ENCODE measurements at places on chromosomes 13 and 19.

- DNase-seq = peak; percentile 95
- H3K27ac ChIP-seq = no peak overlapping the region
- no peaks in the 10 kb centered on the region for H3K27me3 ChIP-seq
- no peaks in the 10 kb centered on the region for H3K36me3 ChIP-seq
Measured at GRCh38 chr19:45670670-45671453, 2.8 kb downstream of the GIPR start.

DNA sequence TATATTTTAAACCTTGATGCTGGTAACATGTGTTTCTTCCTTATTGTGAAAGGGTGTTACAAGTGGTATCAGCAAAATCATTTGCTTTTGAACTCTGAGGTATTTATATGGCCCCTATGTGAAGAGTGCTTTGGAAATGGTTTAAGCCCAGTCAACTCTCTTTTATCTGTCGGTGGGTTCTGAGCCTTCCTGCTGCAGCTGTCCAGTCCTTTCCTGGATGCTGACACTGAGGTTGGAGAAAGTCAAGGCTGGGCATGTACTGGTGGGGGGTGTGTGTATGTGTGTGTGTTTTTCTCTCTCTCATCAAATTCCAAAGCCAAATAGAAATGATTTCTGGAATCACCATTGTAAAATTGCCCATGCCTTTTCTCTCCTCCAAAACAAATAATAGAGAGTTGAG is 221.2 kb downstream of the LMO7 start:
- H3K27ac ChIP-seq = no peak overlapping the region
- no peaks in the 10 kb centered on the region for H3K36me3 ChIP-seq
- no peak overlapping the region for H3K4me3 ChIP-seq
- H3K27me3 ChIP-seq = no peaks in the 10 kb centered on the region
- no peak for DNase-seq

DNA sequence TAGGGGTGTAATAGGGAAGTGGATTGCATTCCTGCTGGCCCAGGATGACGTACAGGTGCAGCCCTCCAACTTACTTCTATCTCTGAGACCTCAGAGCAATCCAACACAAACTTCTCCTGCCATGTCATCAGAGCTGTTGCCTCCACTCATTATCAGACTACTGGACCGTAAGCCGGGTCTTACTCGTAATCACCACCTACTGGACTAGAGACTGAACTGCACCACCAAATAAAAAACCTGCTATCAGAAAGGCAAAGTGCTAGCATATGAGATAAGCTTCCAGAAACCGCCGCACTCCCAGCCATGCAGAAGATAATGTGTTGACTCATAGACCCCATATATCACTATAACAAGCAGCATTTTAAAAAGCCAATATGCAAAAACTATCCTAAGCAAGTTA is 102.0 kb downstream of the SLITRK1 start:
- no peaks in the 10 kb centered on the region for H3K4me1 ChIP-seq
- H3K27ac ChIP-seq = no peak overlapping the region
- H3K36me3 ChIP-seq = no peaks in the 10 kb centered on the region
- no peak overlapping the region for H3K4me3 ChIP-seq
- no peaks in the 10 kb centered on the region for H3K27me3 ChIP-seq

- no peaks in the 10 kb centered on the region for H3K27me3 ChIP-seq
- H3K4me1 ChIP-seq = no peaks in the 10 kb centered on the region
- no peak overlapping the region for H3K27ac ChIP-seq
- H3K4me3 ChIP-seq = no peak overlapping the region
- peak; percentile 14 for DNase-seq
Measured at GRCh38 chr13:35159041-35159440, 217.0 kb downstream of the NBEA start.

All from mesendoderm (in vitro differentiated cells).